T-helper 17 cell (primary cell): ENCODE measurements at places on chromosomes 13 and 19.

- no peak for DNase-seq
These were observed 1.1 kb upstream of the FAM174C start for GRCh38 chr19:1274081-1274851.

GRCh38 chr19:3644351-3645066 lies 17.9 kb upstream of the CACTIN start:
- DNase-seq: no peak

- DNase-seq: no peak
These were observed 46.8 kb downstream of the FAM124A start for GRCh38 chr13:51269039-51269438.

GRCh38 chr13:82681535-82681934 lies 1200.7 kb downstream of the SLITRK1 start:
- no peak for DNase-seq

DNA sequence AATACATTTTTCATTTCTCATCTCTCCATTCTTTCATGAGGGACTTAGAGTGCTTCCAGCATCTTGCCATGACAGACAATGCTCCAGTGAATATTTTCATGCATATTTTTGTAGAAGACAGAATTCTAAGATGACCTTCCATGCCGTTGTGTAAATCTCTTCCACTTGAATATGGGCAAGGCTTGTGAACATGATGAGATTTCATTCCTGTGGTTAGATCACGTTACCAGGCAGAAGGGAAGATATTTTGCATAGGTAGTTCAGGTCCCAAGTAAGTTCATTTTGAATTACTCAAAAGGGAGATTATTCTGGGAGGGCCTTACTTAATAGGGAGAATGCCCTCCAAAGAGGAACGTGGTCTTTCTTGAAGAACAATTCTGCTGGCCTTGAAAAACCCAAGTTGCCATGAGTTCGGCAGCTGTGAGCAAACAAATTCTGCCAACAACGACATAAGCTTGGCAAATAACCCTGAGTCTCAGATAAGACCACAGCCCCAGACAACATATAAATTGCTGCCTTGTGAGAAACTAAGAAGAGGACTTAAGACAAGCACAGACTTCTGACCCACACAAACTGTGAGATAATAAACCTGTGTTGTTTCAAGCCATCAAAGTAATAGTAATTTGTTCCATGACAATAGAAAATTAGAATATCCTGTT lies 400.5 kb upstream of the GPC6 start:
- no peak for DNase-seq

DNA sequence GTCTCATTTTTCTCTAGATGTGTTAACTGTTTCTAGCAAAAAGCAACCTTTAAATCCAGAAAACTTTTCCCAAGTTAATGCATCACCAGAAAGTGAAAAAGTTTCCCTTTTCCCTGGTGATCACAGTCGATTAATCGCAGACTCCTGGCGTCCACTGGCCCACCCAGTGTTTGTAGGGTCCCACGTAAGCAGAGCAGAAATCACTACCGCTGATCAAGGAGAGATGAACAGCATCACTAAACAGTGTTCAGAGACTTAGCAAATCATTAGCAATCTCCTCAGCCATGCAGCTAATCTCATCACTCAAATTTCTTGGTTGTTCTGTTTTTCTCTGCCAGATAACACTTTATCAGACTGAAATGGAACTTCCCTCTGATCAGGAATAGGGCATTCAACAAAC lies 184.2 kb downstream of the EFNB2 start:
- DNase-seq: no peak

DNA sequence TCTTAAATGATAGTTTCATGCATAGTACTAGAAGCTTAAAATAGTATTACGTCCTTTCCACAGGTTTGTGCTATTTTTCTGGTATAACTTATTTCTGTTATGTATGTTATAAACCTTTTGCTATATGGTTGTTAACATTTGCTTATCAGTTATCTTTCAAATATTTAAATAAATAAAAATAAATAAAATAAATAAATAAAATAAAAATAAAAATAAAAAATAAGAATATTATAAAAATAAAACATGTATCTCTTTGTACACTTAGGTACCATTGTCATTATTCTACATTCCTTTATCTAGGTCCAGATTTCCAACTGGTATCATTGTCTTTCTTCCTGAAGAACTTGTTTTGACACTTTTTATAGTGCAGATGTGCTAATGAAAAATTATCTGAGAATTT lies 1310.4 kb upstream of the SLC10A2 start:
- DNase-seq: no peak

- DNase-seq: no peak
These were observed 75.8 kb upstream of the MAB21L1 start for GRCh38 chr13:35552172-35552844.

DNA sequence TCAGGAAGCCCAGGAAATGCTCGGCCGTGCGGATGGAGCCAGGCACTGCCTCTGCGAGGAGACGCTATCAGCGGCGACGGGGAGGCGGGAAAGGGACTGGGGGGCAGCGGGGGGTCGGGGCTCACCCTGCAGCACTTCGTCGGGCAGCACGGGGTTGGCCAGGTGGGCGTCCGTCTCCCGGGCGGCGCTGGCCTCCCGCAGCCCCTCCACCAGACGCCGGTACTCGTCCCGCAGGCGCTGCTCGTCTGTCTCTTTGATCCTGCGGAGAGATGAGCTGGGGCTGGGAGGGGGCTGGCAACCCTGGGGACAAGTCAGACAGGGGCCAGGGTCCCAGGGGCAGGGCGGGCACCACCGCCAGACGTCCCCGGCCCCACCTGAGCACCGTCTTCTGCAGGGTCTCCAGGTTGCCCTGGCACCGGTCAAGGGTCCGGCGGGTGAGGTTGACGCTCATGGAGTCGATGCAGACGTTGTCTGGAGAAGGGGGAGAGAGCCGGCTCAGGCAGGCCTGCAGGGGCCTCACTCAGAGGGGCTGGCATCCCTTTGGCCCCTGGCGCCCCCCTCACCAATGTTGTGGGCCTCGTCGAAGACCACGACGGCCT lies 6.4 kb downstream of the ERCC2 start:
- no peak for DNase-seq

DNA sequence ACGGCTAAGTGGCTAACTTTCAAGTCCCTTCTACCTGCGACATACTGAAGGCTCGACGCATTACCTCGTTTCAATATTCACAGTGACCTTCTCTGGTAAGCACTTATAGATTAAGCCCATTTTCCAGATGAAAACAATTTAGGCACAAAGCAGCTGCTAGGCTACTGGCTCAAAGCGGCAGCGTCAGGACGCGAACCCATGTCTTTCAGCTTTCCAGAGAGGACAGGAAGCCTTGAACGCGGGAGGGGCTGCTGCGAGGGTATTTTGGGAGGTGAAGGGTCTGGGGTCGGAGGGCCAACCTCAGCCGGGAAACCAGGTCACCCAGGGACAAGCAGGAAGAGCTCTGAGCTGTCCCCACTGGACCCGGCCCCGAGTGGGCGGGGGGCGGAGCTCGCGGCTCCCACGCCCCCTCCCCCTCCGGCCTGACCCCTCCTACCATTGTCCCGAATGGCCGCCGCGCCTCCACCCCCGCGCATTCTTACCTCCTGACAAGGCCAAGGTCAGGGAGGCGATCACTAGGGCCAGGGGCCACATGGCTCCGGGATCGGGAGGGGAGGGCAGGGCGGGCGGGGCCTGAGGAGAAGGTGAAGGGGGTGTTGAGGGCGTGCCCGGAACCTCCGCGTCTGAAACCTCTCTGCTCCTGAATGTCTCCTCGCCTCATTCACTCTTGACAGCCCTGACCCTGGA lies at the start of gene KLK13:
TSS of gene KLK13 (minus strand) at position 559 of the 687 bp plus-strand sequence. CDS start at position 534, 25 bp downstream.
- DNase-seq: no peak

DNA sequence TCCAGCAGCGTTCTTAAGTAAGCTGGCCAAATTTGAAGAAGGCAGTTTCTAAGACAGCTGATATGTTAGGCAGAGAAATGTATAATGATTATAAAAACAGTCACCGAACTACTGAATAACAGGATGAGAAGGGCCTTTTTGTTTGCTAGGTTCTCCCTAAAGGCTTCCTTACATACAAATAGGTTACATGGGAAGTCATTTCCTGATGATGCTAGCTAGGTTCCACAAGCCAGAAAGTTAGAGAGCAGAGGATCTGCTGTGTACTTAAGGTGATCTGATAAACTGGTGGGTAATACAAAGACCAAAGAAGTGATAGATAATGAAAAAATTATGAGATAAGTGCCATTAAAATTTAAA lies 139.7 kb downstream of the VWA8 start:
- DNase-seq: no peak

DNA sequence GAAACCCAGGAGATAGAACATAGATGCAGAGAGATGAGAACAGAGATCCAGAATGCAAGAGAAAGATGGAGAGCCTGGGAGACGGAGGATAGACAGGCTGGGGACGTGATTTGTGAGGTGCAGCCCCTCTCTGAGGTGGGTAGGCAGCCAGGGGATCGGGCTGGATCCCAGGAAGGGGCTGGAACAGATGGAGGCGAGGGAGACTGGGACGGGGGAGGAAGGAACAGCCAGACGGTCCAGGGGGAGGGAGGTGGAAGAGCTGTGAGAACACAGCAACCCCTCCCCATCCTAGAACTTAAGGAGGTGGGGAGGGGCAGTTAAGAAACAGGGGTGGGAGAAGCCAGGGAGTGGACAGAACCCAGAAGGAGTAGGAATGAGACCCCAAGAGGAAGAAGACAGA lies 3.1 kb downstream of the SLC17A7 start:
- no peak for DNase-seq

DNA sequence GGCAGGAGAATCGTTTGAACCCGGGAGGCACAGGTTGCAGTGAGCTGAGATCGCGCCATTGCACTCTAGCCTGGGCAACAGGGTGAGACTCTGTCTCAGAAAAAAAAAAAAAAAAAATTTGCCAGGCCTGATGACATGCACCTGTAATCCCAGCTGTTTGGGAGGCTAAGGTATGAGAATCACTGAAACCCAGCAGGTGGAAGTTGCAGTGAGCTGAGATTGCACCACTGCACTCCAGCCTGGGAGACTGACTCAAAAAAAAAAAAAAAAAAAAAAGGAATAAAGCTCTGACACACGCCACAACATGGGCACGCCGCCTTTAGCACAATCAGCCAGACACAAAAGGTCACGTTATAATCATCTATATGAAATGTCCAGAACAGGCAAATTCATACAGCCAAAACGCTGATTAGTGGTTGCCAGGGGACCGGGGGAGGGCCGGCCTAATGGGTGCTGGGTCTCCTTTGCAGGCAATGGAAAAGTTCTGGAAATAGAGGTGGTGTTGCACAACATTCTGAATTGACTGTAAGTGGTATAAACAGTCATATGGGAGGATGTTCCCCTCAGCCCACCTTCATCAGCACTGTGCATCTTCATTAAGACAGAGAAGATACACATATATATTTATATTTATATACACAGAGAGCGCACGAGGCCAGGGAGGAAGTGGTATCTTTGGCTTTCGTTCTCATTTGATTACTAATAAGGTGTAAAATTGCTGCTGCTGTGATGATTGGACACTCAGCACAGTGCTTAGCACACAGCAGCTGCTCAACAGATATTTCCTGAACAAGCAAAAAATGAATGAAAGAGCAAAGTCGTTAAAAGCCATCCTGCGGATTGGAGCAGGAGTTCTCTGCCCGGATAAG lies 3.8 kb downstream of the HSPBP1 start:
- DNase-seq: no peak

DNA sequence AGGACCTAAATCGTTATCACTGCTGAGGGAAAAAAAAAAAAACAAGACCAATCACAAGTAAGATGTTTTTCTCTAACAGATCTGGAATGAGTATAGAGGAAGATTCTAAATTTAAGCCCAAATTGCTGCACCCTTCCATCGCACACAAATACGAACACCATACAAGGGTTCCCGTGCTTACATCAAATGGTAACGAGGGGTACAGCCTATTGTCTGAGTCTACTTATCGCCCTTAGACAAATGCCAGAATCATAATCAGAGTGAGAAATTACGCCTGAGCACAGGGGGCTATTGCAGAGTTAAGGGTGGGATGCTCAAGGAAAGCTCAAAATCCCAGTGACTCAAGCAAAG lies 603 bp downstream of the ZC3H13 start:
- no peak for DNase-seq

DNA sequence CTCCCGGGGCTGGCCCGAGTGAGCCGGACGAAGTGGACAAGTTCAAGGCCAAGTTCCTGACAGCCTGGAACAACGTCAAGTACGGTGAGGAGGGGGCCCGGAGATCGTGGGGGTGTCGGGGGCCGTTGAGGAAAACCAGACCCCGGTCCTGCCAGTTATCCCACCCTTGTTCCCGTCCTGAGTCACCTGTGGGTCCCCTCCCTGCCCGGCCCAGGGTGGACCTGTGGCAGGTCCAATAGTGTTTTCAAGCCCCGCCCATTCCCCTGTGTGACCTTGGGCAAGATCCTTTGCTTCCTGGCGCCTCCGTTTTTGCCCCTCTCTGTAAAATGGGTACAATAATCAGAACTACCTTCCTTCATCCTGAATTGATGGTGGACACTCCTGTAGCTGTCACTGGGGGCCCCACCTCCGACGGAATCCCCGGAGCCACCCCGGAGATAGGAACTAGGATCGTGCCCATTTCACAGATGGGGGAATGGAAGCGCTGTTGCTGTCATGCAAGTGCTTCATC lies 593 bp downstream of the ATG4D start:
- no peak for DNase-seq
